Left ventricle myocardium superior (tissue), 1 donor: ENCODE measurements at places on chromosomes 1 and 21. TPM values are rescaled to one million over a fixed set of nuclear protein-coding genes. Genes with fewer than 3 reads are reported as not detected.

GRCh38 chr1:241485554-241485992 lies 34.0 kb downstream of the FH start:
- DNase-seq: no peak

DNA sequence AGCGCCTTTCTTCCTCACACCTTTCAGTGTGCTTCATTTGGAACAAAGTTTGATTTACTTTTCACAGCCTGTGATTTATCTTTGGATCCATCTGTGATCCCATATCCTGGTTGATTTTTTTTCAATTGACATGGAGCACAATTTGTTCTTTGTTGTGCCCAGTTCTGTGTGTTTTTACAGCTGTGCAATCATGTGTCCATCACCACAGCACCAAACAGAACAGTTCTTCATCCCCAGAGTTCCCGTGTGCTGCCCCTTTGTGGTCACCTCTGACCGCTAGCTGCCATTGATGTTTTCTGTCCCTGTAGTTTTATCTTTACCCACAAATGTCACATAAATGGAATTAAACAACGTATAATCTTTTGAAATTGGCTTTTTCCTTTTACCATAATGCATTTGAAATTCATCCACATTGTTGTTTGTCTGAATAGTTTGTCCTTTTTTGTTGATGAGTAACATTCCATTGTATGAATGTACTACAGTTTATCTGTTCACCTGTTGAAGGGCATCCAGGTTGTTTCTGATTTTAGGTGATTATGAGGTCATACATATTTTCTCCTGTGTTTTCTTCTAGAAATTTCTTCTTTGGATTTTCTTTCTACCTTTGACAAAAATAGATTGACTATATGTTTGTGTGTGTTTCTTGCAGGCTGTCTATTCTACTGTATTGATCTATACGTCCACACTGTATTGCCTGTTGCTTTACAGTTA lies 17.4 kb downstream of the MIGA1 start:
- no peak for DNase-seq

- DNase-seq: no peak
These were observed 10.4 kb downstream of the ZNF697 start for GRCh38 chr1:119637710-119638109.

DNA sequence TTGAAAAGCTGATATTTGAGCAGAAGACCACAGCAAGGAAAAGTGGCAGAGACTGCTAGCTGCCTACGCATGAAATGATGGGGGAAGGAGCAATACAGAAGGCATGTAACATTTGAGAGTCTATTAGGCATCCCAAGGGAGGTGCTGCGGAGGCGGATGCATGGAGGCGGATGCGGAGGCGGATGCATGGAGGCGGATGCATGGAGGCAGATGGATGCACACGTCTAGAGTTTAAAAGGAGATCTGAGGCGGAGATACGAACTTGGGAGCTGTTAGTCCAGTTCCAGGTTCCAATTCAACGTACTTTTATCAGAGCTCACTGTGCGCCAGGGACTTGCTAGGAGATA lies 744 bp upstream of the DDX20 start:
- peak; percentile 62 for DNase-seq

- peak; percentile 96 for DNase-seq
These were observed at the start of gene ARHGEF11 for GRCh38 chr1:157045250-157046218. Gene ARHGEF11, minus strand, starts transcription at chr1:157045742. Its CDS starts 1,412 bp downstream, at chr1:157044330.

Gene S100A10
- total RNA-seq: 201 TPM
